ENCODE measurements at places on chromosomes 7 and 10.
A peak's percentile ranks its signal among the peaks of the same experiment; 100 is the strongest.

DNA sequence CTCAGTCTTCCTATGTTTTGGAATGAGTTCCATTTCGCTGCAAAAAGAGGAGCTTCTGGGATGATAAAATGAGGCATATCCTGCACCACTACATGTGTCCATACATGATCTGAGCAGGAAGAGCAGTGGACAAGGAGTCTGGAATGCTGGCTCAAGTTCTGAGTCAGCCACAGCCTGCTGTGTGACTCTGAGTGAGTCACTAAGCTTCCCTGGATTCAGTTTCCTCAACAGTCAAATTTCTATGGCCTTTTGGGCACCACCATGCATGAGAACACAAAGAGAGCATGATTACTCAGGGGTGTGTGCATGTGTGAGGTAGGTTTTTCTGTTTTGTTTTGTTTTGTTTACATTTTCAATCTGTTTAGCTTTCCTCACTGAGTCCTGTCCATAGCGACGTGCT is 254.6 kb downstream of the ANKRD30A start:
- DNase-seq, result no peak

GRCh38 chr7:29130096-29130495 is 16.2 kb downstream of the CPVL start:
- no peak for DNase-seq

- no peak for DNase-seq
These were observed 25.4 kb upstream of the TNKS2 start for GRCh38 chr10:91772869-91773268.

DNA sequence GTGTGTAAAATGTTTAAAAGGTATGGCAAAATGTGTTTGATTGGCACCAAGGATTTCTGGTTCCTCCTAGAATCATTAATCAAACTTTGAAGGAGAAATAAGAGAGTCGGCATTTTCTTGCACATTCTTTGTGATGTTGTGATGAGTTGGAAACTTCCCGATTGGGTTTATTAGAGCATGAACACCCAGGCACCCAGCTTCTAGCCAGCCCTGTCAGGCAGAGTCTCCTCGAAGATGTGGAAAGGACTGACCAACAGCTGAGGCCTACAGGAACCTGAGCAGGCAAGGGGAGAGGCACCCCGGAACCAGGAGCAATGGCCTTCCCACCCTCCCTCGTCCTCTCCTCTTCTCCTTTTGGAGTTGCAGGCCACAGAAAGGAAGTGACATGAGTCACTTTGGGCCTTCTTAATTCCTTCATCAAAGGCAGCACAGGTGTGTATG is 68.7 kb downstream of the EGFR start:
- DNase-seq, result no peak

- no peak for DNase-seq
These were observed 172.5 kb downstream of the SORCS1 start for GRCh38 chr10:106992055-106992454.

DNA sequence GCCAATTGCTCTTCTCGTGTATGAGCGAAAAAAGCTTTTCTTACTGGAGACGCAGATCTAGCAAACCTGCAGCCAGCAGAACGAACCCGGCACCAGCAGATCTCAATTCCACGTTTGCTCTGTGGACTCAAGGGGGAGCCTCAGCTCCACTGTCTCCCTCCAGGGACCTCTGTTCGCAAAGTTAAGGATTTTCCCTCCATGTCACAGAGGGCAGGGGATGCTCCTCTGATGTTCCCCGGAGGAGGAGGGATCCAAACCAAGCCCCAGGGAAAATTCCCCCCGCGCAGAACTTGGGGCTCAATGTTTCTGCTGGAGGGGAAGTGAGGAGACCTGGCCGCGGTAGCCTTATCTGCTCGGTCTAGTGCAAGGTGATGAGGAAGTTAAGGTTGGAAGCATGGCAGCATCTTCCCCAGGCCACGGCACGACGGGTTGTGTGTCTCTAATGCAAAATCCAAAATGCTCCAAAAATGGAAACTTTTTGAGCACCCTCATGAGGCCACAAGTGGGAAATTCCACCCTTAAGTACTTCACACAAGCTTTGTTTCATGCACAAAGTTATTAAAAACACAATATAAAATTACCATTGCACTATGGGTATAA is 9.0 kb downstream of the IQCE start:
- peak; percentile 48 for DNase-seq

DNA sequence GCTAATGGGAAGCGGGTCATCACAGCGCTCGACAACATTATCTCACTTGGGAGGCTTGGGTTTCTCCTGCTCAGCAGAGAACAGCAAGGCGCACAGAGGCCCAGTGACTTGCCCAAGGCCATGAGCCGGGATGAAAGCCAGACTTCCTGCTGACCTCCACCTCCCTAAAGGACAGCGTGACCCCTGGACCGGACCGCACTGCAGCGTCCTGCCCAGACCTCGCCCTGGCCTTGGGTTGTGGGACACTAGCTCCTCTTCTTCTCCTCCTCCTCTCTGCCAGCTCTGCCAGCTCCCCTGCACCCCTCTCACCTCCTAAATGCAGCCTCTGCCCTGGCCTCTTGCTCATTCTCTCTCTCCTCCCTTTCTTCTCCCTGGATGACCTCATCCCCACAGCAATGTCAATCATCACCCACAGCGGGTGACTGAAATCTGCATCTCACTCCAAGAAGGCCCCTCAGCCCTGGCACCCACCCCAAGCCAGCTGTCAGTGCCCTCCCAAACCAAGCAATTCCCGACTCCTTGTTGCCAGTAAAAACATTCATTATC is 19.4 kb downstream of the SPOCK2 start:
- no peak for DNase-seq

GRCh38 chr10:49367600-49367999 is 28.3 kb downstream of the DRGX start:
- no peak for DNase-seq

GRCh38 chr10:108850138-108850854 is 1073.0 kb downstream of the XPNPEP1 start:
- no peak for DNase-seq

- DNase-seq, result peak; percentile 87
These were observed 72.7 kb downstream of the CUBN start for GRCh38 chr10:17056781-17057428.

GRCh38 chr10:60206735-60207134 is 182.9 kb downstream of the ANK3 start:
- no peak for DNase-seq

- DNase-seq, result no peak
These were observed 384.4 kb upstream of the SHH start for GRCh38 chr7:156196649-156197048.

DNA sequence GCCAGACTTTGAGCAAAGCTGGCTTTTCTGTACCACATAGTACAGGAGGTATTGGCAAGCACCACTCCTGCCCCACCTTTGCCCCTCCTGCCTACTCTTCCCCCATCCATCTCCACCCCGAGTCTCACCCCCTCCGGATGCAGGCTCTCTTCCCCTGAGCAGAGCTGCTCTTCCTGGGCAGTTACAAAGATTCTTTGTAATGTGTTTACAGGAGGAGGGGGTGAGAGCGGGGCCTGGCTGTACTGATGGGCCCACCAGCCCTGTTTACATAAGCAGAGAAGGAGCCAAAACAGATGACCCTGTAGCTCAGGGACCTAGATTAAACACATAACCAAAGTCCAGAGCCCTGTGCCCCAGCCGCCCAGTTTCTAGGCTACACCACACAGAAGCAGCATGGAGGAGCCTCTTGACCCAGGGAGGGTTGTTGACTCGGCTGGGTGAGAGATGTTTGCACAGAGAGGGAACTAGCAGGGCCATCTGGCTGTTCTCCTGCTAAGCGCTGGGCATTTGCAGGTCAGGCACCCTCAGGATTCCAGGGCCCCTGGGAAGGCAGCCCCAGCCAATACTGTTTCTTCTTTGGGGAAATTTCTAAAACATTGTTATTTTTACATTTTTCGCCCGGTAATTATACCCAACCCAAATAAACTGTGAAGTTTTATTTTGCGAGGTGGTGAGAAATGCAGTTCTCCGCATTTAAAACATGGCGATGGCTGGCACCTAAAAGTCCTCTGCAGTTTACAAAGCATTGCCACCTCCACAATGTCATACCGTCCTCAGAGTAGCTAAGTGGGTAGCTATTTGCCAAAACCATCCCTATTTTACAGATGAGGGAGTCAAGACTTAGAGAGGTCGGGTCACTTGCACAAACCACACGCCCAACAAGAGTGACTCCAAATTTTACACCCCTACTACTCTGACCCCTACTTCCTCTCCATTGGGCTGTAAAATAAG is 11.4 kb upstream of the ZKSCAN1 start:
- DNase-seq, result no peak

GRCh38 chr7:120320218-120320961 is 47.4 kb downstream of the KCND2 start:
- no peak for DNase-seq

- DNase-seq, result no peak
These were observed 5.7 kb upstream of the VIM start for GRCh38 chr10:17222329-17222728.

- DNase-seq, result no peak
These were observed 90.1 kb downstream of the TEX36 start for GRCh38 chr10:125592897-125593296.

GRCh38 chr7:155840262-155840885 is 28.1 kb upstream of the SHH start:
- DNase-seq, result no peak

GRCh38 chr10:3898821-3899220 is 113.8 kb upstream of the KLF6 start:
- DNase-seq, result peak; percentile 13

DNA sequence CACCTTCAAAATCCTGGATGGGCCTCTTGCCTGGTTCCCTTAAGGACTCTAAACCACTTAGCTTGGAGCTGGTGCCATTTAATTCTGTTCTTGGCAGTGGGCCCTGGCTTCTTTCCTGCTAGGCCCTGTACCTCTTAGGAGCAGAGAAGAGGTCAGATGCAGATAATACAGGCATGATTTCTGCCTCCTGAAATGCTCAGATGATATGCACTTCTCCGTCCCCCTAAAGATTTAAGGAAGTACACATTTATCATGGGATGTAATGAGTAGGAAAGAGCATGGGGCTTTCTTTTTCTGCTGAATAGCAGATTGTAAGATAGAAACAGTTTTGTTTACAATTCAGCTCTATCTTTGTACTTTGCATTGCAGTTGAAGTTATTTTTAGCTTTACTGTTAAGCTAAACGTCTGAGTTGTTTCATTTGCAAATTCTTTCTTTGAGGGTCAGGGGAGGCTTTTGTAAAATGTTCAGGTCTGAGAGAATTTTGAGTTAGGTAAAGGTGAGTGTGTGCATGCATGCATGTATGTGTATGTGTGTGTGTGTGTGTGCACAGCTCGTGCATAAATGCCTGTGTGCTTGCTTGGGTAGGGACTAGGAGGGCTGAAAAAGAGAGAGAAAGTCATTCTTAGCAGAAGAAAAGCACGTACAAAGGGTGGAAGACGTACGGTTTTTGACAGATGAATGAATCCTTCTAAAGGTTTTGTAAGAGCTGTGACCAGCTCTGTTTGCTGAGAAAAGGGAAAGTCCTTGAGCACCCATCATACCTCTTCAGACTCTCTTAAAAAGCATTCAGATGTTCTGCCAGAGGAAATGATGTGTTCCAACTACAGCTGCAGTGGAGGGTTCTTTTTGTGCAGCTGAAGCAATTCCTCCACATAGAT is 364.2 kb downstream of the AUTS2 start:
- DNase-seq, result peak; percentile 17

GRCh38 chr7:122885583-122886356 is 490 bp downstream of the CADPS2 start:
- DNase-seq, result peak; percentile 17

DNA sequence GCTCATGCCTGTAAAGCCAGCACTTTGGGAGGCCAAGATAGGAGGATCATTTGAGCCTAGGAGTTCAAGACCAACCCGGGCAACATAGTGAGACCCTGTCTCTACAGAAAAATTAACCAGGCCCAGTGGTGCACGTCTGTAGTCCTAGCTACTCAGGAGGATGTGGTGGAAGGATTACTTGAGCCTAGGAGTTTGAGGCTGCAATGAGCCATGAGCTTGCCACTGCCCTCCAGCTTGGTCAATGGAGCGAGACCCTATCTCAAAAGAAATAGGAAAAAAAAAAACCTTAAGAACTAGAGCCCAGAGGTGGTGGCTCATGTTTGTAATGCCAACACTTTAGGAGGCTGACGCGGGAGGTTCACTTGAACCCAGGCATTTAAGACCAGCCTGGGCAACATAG is 2.2 kb downstream of the STRA8 start:
- DNase-seq, result no peak

DNA sequence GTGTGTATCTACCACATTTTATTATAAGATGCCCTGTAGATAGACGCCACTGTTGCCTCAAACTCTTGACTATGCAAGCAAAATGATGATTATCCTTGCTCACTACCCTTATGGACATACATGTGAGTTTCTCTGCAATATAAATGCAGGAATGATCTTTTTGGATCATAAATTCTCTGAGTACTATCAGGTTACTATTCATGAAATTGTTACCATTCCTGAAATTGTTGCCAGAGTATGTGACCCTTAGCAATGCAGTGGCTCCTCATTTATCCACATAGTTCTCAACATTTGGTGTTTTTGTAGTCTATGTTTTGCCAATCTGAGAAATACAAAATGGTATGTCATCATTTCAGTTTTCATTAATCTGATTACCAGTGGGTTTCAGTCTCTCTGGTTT is 166.2 kb upstream of the FAM3C start:
- DNase-seq, result peak; percentile 63

DNA sequence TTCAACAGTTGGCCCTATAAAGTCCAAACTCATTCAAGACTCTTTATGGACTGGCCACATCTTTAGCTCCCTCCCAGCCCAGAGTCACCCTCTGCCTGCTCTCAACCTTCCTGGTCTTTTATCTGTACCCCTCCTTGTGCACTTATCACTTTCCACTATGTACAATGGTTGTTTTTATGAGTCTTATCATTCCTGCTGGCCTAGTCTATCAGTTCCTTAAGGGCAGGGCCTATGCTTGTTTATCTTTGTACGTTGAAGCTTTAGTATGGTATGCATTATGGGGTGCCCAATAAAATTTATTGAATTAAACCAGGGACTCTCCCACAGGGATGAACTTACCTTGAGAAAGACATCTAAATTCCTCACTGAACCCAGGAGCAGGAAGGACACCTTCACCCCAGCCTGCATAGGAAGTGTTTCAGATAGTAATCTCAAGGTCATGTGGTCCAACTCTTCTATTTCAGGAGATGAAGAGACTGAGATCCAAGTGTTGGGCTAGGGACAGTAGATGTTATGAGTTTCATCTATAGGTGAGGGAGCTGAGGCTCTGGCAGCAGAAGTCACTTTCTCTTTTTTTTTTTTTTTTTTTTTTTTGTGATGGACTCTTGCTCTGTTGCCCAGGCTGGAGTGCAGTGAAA is 13.3 kb upstream of the PDCD4 start:
- no peak for DNase-seq

GRCh38 chr7:106026101-106026500 is 63.0 kb downstream of the CDHR3 start:
- no peak for DNase-seq
